ENCODE measurements at places on chromosomes 11 and 22.

DNA sequence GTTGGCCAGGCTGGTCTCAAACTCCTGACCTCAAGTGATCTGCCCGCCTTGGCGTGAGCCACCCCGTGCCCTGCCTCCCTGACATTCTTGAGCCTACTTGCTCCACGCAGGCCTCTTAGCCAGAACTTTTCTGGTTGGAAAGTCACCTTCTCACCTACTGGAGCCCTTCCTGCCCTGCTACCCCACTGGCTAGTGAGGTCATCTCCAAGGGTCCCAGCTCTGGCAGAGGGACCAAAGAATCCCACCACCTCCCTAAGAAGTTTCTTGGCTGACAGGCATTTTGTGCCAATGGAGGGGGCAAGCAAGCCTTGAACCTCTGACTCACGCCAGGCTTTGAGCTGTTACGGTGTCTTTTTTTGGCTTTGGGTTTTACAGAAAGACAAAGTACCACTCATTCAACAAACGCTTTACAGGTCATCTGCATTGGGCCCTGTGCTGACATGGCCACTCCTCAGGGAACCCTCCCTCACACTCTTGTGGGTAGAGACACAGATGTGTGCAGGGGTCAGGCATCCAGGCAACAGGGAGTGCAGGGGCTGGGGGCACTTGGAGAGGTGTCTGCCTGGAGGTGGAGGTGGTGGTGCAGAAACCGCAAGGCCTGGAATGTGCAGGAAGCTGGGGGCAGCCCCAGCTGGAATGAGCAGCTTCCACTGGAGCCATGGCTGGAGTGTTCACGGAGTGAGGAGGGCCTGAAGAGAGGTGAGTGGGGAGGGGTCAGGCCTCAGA is 27.1 kb upstream of the WNT11 start:
- no peak for DNase-seq

DNA sequence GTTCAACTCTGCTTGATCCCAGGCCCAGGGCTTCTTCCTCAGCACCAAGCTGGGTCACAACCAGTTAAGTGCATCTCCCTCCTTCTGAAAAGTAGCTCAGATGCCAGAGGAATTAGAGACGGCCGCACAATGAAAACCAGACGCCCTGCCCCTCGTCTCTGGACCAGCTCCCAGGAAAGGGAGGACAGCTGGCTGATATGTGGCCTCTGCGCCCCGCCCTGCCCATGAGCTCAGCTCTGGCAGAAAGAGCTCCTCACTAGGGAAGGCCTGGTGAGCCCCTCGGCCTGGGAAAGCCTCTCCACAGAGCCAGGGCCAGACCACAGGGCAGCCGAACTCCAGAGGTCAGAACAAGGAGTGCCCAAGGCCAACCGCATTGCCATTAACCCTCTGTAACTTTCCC is 18.1 kb upstream of the SCGB1A1 start:
- no peak for DNase-seq

GRCh38 chr22:40753114-40753513 is 66.0 kb downstream of the SLC25A17 start:
- no peak for DNase-seq

GRCh38 chr11:116421529-116422185 is 351.1 kb downstream of the BUD13 start:
- DNase-seq = no peak

DNA sequence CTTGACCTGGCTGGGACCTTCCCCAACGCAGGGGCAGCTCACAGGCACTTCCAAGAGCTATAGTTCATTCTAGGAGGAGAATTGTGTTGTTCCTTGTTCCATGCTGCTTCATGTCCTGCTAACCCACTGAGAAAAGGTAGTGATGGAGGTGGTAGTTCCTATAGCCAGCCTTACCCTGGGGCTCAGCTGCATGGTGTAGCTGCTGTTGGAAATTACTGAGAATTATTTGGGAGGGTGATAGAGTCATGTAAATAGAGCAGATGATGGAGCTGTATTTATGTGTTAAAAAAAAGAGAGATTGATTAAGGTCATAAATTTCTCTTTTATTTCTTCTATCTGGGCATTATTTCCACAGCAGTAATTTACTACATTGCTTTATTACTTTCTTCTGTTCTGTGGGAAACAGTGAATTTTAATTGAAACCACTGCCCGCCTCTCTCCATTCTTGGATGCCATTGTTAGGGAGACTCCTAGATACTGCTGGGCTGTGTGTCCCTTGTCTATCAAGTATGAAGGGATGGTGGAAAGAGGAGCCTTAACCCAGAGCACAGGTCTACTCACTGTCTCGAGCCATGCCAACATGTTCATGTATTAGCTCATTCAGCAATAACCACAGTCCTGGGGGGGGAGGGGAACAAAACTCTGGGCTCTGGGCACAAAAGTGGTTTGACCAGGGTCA is 309.2 kb downstream of the FAT3 start:
- DNase-seq = no peak

DNA sequence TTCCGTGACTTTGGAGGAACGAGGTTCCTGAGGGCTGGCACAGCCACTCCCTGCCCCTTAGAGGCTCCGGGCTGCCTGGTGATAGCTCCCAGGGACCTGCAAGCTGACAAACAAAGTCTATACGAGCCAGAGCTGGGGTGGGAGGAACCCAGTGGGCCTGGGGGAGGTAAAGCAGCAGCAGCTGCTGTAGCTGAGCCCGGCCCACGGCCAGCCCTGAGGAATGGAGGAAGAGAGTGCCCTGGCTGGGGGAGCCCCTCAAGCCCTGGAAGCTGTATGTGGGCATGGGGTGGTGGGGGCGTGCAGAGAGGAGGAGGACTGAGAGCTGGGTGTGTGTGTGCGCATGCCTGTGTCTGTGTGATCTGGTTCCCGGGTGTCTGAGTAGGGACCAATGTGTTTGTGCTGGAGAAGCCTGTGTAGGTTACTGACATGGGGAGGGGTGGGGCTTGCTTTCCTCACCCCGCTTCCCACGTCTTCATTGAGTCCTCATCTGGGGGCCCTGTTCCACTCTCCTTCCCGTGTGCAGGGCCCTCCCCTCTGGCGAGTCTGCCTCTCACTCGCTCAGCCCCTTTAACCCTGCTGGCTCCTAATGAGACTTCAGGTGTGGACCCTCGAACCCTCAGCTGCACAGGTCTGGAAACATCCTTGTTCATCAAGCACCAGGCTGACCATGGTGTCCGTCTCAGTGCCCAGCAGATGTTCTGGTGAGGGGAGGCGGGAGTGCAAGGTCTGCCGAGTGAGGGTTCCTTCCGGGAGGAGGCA is 10.8 kb downstream of the ST3GAL4 start:
- DNase-seq = no peak

DNA sequence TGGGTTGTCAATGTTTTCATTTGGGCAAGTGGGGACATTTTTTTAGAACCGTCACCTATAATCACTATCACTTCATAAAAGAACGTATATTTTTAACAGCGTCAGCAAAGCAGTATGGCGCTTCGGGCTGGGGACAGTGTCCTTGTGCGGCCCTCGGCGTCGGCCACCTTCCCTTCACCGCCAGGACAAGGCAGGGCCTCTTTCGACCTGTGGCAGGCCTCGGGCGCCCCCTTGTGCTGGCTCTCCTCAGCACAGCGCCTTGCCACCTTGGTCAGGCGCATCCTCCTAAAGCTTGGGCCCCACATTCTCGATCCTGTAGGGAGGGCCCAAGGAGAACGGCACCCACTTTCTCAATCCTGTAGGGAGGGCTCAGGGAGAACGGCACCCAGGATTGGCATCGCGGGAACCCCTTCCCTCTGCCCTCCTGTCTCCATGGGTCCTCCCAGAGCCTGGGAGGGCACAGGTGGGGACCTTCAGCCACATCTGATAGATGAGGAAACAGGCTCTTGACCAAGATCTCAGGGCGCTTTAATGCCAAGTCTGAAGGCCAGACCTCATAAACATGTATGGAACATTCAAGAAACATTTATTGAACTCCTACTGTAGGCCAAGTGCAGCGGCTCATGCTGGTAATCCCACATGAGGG is 11.5 kb upstream of the FADD start:
- DNase-seq = peak; percentile 21

GRCh38 chr11:42049186-42049585 is 589.7 kb upstream of the LRRC4C start:
- DNase-seq = no peak

DNA sequence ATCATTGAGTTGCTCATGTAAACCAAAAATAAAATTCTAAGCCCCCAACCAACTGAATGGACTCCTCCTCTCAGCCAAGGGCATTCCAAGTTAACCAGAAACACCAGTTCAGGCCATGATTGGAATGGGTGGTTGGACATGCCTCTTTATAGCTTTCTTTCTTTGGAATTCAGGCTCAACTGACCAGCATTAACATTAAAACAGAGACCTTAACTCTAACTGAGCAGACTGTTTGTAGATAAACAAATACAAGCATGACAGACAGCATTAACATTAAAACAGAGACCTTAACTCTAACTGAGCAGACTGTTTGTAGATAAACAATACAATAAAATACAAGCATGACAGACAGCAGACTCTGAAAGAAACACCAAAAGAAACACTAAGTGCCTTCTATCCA is 278.2 kb downstream of the DLG2 start:
- DNase-seq = no peak

DNA sequence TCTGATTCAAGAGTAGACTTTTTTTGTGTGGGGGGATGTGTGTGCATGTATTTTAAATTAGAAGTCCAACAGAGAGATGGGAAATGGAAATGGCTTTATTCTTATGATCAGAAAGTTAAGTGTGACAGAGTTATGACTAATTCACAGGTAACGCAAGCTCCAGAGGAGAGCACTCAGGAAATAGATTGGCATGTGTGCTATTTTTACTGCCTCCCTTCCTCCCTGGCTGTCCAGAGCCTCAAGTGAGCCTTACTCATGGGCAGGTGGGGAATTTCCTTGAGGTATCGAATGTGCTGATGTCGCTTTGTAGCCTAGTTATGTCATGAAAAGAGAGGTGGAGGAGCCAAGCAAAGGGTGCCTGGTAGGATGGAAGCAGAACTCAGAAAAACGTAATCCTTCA is 70.3 kb upstream of the BDNF start:
- DNase-seq = no peak

- no peak for DNase-seq
Measured at GRCh38 chr22:44217346-44217745, 36.6 kb downstream of the PARVG start.

DNA sequence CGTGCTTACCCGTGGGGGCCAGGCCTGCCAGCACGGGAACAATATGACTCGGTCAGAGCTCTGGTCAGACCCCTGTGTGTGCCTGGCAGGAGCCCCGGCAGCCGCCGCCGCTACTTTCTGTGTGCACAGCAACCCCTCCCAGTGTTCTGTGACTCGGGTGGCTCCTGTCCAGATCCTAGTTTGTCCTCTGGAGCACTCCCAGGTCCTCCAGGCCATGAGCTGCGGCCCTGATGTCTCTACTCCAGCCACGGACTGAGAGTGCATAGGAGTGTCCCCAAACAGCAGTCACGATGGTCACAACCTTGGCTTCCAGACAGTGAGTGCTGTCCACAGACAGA is 3.2 kb downstream of the NDUFS8 start:
- DNase-seq = no peak

DNA sequence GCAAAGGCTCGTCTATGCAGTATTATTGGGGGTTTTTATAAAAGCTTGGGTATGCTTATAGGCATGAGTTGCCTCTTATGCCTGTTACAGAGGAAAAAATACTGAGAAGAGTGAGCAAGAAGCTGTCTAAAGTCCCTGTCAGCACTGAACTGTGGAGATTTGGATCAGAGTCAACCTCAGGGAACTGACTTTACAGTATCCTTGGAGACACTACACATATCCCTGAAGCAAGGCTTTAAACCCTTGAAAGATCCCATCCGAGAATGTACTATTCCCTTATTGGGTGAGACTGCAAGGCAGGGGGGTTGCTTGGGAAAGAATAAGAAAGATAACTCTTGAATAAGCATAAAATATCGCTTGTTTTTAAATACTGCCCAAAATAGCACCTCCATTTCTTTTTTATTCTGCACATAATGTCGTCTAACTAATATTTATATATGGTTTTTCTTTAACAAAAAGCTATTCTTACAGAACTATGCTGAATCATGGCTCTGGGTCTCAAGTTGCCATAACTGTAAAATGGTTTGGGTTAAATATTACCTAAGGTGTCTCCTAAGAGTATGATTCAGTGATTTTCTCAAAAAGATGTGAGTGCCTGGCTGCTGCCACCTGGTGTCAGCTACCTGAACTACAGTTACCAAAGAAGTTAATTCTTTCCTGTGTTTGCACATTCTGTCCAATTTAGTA is 1062.8 kb downstream of the DLG2 start:
- DNase-seq = no peak

DNA sequence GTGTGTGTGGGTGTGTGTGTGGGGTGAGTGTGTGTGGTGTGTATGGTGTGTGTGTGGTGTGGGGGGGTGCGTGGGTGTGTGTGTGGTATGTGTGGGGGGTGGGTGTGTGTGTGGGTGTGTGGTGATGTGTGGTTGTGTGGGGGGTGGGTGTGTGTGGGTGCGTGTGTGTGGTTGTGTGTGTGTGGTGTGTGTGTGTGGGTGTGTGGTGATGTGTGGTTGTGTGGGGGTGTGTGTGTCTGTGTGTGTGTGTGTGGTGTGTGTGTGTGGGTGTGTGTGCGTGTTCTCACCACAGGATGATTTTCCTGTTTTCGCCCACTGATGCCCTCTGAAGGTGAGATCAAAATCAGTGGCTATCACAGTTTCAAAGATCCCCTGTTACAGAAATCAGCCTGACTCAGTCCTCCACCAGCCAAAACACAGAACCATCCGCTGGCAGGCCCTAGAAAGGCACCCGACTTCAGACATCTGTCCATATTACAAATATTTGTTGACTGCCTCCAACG is 24.7 kb downstream of the CPT1A start:
- no peak for DNase-seq

DNA sequence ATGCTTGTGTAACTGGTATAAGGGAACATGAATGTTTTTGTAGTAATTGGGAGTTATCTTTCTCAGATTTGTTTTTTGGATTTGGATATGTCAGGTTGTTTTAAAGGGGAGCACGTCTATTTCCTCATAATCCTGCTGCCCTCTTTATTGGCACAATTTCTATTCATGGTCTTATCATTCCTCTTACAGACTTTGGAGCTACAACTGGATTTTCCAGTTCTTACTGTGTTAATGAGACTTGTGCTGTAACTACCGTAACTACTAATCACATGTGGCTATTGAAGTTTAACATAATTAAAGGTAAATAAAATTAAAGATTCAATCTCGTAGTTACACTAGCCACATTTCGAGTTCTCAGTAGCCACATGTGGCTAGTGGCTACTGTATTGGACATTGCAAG is 1.9 kb downstream of the FDX1 start:
- DNase-seq = no peak

DNA sequence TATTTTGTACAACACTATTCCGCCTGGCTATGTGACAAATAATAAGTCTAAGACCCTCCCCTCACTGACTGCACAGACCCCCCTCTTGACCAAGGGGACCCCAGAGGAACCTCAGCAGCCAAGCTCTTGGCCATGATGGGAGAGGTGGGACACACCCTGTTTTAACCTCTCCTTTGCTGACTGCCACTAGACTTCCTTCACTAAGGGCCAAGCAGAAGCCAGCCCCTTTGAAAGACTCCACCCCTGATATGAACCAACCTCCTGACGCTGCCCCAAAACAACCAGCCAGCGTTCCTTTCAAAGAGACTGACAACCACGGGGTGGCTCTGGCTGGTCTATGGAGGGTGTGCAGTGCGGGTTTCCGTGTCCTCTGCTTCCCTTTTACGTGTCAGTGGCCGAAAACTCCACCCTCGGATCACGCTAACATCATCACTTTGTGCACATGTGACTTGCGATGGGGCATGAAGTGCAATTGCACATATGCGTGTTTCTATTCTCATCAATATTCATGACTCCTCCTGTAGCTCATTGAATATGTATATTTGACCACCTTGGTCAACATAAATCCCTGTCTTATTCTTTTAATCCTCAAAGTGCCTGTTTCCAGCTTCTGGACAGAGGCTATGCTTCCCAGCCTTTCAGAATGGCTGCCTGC is 643.9 kb downstream of the TBC1D22A start:
- DNase-seq = no peak

GRCh38 chr11:71338801-71339395 is 86.5 kb upstream of the SHANK2 start:
- no peak for DNase-seq

Measured in activated effector memory CD4-positive, alpha-beta T cell treated with Interleukin-2 at 50 U/mL for 16 hours (primary cell).